ENCODE measurements at places on chromosomes 13 and 19.

DNA sequence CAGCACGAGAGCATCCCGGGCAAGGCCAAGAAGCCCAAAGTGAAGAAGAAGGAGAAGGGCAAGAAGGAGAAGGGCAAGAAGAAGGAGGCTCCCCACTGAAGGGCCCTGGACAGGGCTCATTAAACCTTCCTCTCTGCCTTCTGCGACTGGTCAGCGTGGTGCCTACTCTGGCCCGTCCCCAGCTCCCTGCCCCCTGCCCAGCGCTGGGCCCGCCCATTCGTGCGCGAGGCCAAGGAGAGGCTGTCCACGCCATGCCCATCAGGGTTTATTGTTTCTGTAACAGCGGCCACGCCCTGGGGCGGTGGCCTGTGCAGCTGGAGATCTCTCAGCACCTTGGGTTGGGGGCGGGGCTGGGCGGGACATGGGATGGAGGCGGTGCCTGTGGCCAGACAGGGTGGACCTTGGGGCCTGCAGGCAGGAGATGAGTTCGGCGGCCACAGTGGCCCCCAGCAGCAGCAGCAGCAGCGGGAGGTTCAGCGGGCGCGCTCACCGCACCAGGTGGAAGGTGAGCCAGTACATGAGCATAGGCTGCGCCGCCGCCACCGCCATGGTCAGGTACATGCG lies 897 bp downstream of the C19orf33 start:
- no peak for DNase-seq

- no peak for DNase-seq
Observed at GRCh38 chr19:29105629-29106292, 107.2 kb downstream of the UQCRFS1 start.

DNA sequence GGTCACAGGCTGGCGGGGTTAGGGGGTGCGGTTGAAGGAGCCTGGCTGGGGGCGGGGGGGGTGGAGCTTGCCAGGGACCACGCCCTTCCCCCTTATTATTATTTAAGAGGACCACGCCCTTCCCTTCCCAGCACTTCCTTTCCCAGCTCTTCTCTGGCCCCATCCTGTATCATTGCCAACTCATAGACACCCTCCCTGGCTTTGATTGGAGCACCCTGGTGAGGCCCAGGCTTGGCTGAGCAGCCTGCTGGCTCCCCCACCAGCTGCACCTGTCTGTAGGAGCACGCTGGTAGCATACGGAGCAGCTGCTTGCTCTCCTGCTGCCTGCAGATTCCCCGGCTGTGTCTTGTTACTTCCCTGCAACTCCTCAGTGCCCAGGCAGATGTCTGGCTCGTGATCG lies 62.5 kb upstream of the PDX1 start:
- no peak for DNase-seq

- DNase-seq: no peak
Observed at GRCh38 chr13:61916483-61916882, 500.8 kb upstream of the PCDH20 start.

- no peak for DNase-seq
Observed at GRCh38 chr13:40120288-40120687, 464.8 kb downstream of the COG6 start.

DNA sequence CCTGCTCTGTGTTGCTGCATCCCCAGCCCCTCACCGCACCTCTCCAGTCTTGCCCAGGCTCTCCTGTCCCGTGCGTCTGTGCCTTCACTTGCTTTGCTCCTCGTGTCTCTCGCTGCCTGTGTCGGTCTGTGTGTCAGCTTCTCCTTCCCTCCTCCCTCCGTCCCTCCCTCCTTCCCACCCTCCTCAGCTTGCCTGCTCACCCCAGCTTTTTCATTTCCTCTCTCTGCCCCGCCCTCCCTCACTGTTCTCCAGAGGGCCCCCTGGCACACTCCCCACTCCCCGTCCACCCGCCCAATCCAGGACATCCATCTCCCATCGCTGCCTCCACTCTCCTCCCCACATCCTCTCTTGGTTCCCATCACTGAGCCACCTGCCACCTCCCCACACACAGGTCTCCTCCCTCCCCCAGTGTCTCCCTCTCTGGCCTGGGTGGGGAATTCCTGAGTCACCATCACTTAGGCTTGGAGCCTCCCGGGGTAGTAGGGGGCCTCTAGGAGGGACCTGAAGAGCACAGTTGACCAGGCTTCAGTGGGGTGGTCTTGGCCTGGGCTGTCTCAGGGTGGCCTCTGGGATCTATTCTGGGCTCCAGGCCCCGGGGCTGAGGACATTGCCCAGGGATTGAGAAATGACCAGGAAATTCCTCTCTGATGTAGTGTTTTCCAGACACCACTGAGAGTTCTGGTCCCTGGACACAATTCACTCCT lies at the start of gene PTGIR:
PTGIR (minus strand) TSS at position 132 of the 704 bp plus-strand sequence. CDS start 864 bp downstream, outside the sequence.
- DNase-seq: peak; percentile 81

DNA sequence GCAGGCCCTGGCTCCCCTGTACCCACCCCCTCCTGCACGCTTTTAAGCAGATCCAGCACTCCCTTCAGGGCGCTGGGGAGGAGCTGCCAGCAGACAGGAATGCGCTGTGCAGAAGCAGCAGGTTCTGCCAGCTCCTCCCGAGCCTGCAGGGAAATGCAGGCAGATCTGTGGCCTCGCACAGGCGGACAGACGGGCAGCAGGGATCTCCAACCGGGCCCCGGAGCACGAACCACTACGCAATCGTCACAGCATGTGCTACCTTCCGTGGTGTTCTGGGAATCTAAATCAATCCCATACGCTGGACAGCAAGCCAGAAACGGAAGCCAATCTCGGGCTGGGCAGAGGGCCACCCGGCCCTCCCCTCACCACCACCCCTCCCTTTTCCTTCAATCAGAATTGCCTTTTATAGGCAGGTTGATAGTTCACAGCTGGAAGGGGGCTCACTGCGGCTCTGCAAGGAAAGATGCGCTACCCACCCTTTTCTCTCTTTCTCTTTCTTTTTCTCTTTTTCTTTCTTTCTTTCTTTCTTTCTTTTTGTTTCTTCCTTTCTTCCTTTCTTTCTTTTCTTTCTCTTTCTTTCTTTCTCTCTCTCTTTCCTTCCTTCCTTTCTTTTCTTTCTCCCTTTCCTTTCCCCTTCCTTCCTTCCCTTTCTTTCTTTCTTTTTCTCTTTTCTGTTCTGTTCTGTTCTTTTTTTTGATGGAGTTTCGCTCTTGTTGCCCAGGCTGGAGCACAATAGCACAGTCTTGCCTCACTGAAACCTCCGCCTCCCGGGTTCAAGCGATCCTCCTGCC lies 99.9 kb downstream of the GNG7 start:
- DNase-seq: peak; percentile 82

DNA sequence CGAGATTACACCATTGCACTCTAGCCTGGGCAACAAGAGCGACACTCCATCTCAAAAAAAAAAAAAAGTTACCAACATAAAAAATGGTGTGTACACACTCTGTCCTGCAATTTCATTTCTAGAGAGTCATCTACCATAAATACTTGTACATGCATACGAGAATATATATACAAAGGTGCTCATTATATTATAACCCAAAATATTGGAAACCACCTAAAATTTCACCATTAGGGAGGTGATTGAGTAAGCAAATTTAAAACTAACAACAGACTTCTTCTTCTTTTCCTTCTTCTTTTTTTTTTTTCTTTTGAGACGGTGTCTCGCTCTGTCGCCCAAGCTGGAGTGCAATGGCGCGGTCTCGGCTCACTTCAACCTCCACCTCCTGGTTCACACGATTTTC lies 7.4 kb upstream of the C5AR1 start:
- DNase-seq: no peak

DNA sequence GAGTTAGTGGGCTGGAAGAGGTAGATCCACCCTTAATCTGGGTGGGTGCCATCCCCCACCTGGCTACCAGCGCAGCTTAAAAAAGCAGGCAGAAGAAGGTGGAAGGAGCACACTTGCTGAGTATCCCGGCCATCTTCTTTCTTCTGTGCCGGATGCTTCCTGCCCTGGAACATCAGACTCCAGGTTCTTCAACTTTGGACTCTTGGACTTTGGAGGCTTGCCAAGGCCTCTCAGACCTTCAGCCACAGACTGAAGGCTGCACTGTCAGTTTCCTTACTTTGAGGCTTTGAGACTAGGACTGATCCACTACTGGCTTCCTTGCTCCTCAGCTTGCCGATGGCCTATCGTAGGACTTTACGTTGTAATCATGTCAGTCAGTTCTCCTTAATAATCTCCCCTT lies 127.6 kb upstream of the GPC6 start:
- no peak for DNase-seq

GRCh38 chr13:112773601-112774447 lies 84.0 kb downstream of the ATP11A start:
- no peak for DNase-seq

- DNase-seq: no peak
Observed at GRCh38 chr13:33194820-33195692, 90.5 kb downstream of the STARD13 start.

DNA sequence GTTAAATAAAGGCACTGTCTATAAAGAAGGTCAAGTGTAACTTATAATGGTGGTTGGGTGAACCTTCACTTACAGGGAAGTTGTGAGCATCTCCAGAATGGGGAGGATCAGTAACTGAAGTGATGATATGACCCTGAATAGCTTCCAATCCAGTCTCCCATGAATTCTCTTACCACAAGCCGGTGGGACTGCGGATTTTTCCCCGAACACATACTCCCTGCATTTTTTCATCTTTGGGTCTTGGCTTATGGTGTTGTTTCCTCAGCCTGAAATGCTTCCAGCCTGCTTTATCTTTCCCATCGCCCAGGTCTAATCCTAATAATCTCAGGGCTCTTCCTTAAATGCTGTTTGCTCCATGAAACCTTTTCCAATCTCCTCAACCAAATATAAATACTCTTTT lies 2.0 kb upstream of the CSNK1A1L start:
- DNase-seq: no peak

DNA sequence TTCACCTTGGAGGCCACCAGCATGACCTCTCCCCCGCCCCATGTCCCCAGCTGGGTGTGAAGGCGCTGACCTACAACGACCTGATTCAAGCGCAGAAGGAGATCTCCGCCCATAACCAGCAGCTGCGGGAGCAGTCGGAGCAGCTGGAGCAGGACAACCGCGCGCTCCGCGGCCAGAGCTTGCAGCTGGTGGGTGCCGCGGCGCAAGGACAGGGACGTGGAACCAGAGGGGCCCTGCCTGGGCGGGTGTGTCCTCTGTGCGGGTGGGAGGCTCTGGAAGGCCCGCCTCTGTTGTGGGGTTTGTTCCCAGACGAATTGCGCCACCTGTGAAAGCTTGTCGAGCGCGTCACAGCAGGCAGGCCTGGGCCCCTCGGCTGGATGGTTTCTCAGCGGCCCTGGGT lies 22.3 kb downstream of the PLEKHJ1 start:
- no peak for DNase-seq

DNA sequence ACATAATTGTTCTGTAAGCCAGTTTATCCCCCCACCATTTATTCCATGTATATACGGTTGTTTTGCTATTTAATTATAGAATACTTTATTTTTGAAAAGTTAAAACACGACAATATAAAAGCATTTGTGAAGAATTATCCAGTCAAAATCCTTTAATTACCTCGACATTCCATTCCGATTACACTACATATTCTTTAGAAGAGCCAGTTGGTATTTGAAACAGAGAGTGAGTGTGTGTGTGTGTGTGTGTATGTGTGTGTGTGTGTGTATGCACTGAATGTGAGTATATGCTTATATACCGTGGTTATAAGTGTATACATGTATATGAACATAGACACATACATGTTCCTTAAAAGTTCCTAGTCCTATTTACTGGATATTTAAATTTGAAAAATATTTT lies 87.8 kb upstream of the KLF5 start:
- no peak for DNase-seq

DNA sequence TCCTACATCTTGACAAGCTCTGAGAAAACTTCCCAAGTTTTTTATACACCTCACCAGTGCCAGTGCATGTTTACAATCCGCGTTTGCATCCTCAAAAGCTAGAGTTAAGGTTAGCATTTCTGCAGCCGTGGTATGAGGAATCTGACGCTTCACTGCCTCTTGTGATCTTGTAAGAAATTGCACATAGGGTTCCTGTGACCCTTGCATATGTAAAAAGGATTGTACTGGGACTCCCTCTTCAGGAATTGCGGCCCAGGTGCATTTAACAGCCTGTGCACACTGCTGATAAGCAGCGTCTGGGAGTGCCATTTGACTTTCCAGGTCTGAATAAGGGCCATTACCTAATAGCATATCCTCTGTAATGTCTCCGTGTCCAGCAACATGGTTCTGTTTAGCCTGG lies 15.3 kb downstream of the FPR3 start:
- DNase-seq: no peak

- DNase-seq: peak; percentile 50
Observed at GRCh38 chr19:54517483-54517882, 14.9 kb downstream of the LAIR2 start.

DNA sequence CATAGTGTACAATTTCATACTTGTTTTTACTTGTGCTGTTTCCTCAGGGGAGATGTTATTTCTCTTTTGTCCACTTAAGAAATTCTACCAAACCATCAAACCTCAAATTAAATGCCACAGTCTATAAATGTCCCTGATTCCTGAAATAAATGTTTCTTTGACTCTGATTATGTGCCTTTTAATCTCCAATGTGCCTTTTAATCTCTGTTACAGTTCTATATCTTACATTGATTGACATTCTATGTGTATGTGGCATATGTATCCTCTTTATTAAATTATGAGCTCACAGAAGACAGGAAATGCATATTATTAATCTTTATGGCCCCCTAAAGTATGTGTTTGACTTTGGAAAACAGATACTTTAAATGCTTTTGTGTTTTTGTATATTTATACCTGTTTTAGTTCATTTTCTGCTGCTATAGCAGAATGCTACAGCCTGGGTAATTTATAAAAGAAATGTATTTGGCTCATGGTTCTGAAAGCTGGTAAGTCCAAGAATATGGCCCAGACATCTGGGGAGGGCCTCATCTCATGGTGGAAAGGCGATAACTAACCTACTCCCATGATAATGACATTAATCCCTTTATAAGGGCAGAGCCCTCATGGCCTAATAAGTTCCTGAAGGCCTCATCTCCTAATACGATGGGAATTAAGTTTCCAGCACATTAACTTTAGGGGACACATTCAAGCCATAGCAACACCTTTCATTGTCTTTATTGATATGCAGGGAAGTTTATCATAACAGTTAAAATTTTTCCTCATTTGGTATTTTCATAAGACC lies 403.9 kb downstream of the LIG4 start:
- no peak for DNase-seq

- no peak for DNase-seq
Observed at GRCh38 chr19:45524575-45525129, 17.4 kb downstream of the VASP start.

GRCh38 chr19:46600384-46601317 lies 479 bp upstream of the CALM3 start:
- DNase-seq: peak; percentile 98

- DNase-seq: peak; percentile 70
Observed at GRCh38 chr19:2475018-2475701, 767 bp upstream of the GADD45B start.

GRCh38 chr19:4504297-4504701 lies 14.0 kb downstream of the PLIN4 start:
- no peak for DNase-seq

- DNase-seq: no peak
Observed at GRCh38 chr13:24179486-24179850, 18.9 kb downstream of the SPATA13 start.

GRCh38 chr13:110367620-110368019 lies 60.5 kb downstream of the COL4A2 start:
- no peak for DNase-seq
